Fibroblast of the aortic adventitia (primary cell): ENCODE measurements at places on chromosomes 1 and 21.

- no peak for DNase-seq
Measured at GRCh38 chr1:114208714-114209113, 55.0 kb upstream of the SYT6 start.

- DNase-seq, result no peak
Measured at GRCh38 chr1:104830534-104830933, 1080.8 kb downstream of the AMY1C start.

GRCh38 chr1:173205146-173206051 is 1.7 kb downstream of the TNFSF4 start:
- DNase-seq, result peak; percentile 87

GRCh38 chr1:50992532-50993318 is 22.7 kb downstream of the CDKN2C start:
- no peak for DNase-seq

DNA sequence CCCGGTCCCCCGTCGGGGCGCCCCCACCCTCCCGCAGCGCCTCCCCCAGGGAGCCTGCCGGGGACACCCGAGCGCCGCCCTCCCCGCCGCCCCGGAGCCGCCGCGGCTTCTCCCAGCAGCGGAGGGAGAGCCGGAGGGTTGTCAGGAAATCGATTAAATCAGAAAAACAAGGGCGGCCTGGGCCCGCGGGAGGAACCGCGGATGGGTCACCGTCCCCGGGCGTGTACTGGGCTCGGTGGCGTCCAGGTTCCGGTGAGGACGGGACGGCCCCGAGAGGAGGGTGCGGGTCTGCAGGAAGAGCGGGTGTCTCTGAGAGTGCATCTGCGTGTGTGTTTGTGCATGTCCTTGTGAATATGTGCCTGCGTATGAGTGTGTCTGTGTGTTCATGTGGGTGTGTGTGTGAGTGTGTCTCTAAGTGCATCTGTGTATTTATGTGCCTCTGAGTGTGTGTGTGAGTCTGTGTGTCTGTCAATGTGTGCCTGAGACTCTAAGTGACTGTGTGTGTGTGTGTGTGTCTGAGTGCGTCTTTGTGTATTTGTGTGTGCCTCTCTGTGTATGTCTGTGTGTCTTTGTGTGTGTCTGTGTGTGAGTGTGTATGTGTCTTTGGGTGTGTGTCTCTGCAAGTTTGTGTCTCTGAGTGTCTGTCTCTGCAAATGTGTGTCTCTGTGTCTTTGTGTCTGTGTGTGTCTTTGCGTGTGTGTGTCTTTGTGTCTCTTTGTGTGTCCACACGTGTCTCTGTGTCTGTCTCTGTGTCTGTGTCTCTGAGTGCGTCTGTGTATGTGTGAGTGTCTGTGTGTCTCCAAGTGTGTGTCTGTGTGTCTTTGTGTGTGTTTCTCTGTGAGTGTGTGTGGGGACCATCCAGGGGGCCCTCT is 1.1 kb downstream of the SPSB1 start:
- peak; percentile 50 for DNase-seq

GRCh38 chr1:51736702-51737101 is 119.8 kb downstream of the OSBPL9 start:
- DNase-seq, result peak; percentile 93

- no peak for DNase-seq
Measured at GRCh38 chr1:3981746-3982505, 81.9 kb upstream of the C1orf174 start.

- peak; percentile 10 for DNase-seq
Measured at GRCh38 chr1:71885171-71885570, 397.2 kb downstream of the NEGR1 start.

DNA sequence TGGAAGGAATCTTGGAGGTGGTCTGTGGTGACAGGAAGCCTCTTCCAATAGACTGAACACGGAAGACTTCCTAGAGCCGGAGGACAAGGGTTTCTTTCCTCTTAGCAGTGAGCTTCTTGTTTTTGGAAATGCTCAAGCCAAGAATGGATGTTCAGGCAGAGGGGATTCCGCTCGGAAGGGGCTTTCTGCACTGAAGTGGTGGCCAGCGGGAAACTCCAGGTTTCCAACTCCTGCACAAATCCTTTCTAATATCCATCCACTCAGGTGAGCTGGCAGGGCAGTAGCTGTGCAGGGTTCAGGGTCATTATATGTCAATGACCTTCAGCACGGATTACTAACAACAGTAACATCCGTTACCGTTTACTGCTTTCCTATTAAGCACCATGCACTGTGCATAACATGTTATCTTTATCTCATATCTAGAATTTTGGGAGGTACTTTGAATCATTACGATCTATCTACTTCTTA is 573 bp upstream of the CPT2 start:
- no peak for DNase-seq

- no peak for DNase-seq
Measured at GRCh38 chr1:209223791-209224190, 359.7 kb upstream of the CAMK1G start.

DNA sequence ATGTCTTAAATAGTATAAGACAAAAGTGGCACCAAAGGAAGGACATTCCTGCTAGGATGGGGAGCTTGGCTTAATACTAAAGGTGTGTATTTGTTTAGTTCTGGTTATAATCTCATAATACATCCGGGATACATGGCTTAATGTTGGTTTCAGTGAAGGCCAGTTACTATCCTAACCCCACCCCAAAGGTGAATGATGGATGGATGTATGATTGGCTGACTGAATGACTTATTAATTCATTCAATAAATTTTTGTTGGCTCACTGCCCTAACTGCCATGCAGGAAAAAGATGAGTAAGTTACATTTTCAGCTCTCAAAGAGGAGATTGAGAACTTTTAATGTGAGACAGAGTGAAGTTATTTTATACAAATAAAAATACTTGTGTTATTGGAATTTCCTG is 52.2 kb downstream of the PHACTR4 start:
- DNase-seq, result no peak

DNA sequence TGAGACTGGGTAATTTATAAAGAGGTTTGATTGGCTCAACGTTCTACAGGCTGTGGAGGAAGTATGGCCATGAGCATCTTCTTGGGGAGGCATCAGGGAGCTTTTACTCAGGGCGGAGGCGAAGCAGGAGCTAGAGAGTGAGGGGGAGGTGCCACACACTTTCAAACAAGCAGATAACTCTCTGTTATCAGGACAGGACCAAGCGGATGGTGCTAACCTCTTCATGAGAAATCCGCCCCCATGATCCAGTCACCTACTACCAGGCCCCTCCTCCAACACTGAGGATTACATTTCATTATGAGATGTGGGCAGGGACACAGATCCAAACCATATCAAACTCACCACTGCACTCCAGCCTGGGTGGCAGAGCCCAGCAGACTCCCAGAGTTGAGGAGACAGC is 11.5 kb upstream of the LRRC47 start:
- no peak for DNase-seq
